Hematopoietic multipotent progenitor cell (in vitro differentiated cells): ENCODE measurements at places on chromosomes 2 and 18.
A peak's percentile ranks its signal among the peaks of the same experiment; 100 is the strongest.

DNA sequence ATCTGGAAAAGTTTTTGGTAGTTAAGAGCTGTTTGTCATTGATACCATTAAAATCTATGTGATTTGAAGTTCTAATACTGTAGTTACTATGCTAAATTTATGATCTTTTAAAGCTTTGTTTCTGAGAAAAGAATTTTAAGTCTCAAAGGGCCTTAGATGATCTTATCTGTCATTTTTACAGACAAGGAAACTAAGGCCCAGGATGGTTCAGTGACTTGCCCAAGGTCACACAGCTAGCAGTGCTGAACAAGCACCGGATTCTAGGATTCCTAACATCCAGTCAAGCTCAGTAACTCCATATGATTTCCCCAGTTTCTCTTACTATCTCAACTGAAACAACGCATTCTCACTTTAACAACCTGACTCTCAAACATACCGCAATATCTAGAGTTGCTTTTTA, 37.7 kb downstream of the PELI1 start:
- DNase-seq = no peak

DNA sequence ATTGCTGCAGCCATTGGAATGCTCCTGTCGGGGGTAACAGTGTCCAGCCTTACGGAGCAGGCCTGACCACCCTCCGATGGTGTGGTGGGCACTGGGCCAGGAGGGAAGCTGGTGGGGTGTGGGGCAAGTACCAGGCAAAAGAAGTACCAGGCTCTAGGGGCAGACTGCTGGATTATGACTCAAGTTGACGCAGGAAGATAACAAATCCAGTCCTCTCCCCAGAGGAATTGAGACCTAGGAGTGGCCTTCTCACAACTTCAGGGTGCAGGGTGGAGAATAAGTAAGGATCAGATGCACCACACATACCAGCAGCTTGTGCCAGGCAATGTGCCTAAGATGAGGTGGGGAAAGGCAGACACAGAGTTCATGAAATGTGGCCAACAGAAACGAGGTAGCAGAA, 37.9 kb downstream of the SEMA4F start:
- DNase-seq = no peak

- DNase-seq = no peak
These were observed 10.6 kb upstream of the RPIA start for GRCh38 chr2:88680916-88681315.

DNA sequence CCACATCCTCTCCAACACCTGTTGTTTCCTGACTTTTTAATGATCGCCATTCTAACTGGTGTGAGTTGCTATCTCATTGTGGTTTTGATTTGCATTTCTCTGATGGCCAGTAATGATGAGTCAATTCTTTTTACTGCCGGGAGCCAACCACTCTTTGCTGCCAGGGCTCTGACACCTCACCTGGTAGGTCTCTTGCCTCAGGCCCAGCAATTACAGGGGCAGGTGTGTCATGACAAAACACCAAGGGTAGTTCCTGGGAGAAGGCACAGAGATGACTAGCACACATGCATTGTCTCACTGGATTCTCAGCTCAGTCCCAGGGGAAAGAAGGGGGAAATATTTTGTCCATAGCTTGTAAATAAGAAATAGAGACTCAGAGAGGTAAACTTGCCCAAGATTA, 122.3 kb downstream of the CHST9 start:
- no peak for DNase-seq

GRCh38 chr2:62204998-62205496, 9.1 kb downstream of the B3GNT2 start:
- DNase-seq = no peak

- no peak for DNase-seq
These were observed 846 bp upstream of the FKBP7 start for GRCh38 chr2:178479275-178479616.

DNA sequence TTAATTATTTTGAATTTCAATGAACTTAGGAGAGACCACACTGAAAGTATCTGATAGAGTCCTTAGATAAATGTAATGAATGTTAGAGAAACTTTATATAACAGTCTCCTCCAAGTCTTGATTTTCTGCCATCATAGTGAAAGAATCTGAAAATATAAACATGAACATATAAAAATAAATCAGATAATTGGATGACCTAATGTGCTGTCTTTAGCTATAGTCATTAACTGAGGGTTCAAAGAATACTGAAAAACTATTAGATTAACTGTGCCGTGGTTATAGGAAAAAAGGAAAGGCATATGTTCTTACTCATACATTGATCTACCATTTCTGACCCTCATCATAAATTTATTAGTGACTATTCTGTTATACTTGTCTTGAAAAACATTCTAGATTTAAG, 47.0 kb upstream of the SPAG16 start:
- DNase-seq = no peak

- peak; percentile 33 for DNase-seq
These were observed at the start of gene RBMS1 for GRCh38 chr2:160493227-160494028. Gene RBMS1, minus strand, starts transcription at chr2:160493807. Its CDS starts 444 bp downstream, at chr2:160493363.

DNA sequence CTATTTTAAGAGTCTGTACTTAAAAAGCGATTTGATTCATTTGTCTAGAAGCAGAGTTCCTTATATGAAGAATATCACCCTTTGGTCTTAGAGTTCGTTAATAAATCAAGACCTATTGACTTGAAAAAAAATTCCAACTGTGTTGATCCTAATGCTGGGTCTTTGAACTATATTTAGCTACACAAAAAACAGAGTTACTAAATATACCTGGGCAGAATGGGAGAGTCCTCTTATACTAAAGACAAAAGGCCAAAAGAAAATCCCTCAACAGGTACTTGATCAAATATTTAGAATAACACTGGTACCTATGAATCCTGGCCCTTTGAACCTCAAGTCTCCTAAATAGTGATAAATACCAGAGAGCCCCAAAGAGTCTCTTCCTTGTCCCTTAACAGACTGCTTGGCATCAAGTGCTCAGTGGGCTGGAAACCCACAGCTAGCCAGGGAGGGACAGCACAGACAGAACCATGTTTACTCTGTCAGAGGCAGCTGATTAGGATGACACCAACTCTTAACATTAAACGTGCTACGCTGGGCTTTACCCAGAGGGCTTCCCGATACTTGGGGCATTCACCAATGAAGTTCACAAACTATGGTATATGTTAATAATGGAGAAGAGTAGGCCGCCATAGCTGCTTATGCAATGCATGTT, 95.1 kb downstream of the FIGN start:
- DNase-seq = no peak

GRCh38 chr2:45612731-45613130, 1.7 kb upstream of the SRBD1 start:
- no peak for DNase-seq

DNA sequence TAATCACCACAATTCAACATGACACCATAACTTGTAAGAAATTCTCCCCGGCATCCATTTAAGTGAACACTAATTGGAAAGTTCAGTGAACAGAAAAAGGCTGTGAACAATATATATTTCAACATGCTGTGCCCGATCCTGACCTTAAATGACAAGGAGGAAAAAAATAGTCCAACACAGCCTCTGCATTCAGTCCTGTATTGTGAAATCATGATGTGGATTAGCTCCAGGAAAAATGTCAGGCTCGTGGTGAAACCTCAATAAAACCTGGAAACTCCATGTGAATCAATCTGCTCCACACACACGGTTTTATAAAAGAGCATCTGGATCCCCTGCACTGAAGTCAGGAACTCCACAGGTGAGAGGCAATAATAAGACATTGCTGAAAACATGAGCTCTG, 145.4 kb upstream of the SPOPL start:
- no peak for DNase-seq

GRCh38 chr18:71625556-71626090, 918.5 kb downstream of the CBLN2 start:
- no peak for DNase-seq

DNA sequence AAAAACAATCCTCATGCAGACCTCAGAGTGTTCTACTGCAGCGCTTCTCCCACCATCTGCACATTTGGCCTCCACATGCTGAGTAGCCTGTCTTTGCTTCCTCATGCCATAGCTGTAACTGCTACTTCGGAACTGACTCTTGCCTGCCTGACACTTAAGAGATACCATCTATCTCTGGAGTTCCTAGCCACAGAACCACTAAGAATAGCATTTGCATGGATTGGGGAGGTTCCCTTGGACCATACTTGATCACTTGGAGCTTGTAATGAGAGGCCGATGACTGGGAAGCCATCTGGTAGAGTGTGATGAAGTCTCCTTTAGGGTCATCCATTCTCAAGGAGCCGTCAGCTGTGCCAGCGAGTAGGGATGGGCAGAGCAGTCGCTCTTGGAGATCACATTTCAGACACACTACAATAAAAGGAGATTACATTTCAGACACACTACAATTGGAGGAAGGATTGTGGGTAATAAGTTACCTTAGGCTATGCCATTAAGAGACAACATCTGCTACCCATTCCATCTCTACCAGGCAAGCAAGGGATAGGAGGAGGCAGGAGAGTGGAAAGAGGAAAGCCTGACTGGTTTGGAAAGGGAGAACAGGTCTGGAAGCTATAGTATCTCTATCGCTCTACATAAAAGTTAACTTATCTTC, 21.8 kb downstream of the DOK1 start:
- DNase-seq = no peak

DNA sequence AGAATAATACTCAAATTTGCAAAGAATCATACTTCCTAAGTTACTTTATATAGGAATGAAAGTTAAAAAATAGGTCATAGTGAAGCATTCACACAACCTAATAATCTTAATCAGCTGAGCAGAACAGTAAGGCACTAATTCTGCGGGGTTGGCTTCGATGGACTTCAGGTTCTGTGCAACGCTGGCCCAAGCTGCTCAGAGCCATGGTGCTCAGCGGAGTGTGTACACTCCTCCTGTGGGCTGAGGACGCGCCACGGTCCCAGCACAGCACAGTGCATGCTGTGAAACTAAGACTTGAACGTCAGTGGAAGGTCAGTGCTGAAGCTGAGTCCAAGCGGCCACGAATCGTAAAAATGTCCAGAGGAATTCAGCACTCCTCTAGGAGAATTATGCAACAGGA, 66.7 kb downstream of the MYT1L start:
- no peak for DNase-seq

GRCh38 chr18:62885804-62886203, 170.5 kb downstream of the PHLPP1 start:
- no peak for DNase-seq

DNA sequence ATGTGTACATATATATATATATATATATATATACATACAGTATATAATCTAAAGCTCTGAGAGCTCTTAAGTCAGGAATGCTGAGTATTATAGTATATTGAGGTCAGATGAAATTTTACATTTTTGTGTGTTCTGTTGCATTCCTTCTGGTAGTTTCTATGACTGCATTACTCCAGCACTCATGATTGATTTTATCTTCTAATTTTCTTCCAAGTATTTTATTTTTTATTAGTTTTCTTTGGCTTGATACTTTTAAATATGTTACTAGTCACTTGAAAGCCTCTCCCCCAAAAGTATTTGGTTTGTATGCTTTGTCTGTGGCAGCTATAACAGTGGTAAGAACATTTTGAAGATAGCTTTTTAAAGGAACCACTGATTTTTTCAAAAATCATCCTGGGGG, 25.0 kb downstream of the METTL21A start:
- no peak for DNase-seq

- no peak for DNase-seq
These were observed 4.4 kb upstream of the NEU4 start for GRCh38 chr2:241804326-241805229.

DNA sequence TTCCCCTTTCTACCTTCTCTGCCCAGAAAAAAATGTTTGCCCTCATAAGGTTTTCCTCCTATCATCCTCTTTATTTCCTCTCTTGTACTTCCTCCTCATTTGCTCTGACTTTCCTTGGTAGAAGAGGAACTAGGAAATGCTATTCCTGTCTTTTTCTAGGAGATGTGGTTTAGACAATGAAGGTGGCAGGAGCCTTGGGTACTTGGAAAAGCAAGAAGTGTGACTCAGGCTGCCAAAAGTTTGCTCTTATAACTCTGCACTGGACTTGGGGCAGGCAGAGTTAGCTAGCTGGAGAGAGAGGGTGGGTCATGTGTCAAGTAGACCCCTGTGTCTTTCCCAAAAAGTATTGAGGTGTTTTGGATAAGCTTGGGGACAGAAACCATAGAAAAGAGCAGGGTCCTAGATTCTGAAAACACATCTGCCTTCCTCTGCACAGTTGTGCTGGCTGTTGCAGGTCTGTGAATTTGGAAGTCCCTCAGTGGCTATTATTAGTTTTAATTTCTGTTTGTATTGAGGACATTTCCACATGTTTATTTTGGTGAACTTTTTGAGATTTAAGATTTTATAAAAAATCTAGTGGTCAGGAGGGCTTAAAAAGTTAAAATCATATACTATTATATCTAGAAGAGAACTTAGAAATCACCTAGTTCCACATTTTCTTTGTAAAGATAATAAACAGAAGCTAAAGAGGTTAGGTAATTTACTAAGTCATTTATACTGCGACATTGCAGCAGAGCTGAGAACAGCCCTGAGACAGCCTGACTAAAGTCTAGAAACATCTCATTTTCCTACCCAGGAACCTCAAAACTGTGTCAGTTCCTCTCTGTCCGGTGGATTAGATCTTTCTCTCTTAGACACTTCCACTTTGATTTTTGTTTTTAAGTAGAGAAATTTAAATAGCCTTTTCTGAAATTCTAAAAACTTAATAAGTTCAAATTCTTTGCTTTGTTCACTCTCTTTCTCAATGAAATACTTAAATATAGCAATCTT, 16.0 kb downstream of the INSIG2 start:
- no peak for DNase-seq

DNA sequence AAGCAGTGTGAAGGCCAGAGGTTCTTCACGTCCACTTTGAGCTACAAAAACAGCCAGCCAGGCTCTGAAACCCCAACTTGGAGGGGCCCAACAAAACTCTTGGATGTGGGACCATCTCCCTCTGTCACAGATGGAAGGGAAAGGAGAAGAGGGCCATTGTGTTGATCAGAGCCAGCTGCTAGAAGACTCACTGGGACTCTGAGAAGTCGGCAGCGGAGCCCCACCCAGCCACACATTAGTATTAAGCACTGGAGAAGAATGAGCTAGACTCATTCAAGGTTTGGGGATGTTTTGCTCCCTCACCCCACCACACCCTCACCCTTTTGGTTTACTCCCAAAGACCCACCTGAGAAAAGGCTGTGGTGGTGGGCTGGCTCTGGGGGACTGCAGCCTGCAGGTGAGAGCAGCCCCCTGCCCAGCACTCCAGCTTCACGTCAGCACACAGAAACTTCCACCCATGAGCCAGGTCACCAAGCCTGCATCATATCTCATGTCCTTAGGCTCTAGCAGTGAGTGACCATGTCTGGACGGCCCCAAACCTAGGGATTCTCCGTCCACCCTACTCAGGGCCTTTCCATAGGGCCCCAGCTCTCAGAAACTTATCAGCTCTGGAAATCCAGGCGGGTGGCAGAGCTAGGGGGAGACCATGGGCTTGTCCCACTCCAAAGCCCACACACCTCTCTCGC, 12.6 kb downstream of the TEX51 start:
- no peak for DNase-seq

GRCh38 chr18:46343456-46343855, 239.3 kb downstream of the HAUS1 start:
- DNase-seq = no peak

- no peak for DNase-seq
These were observed 371.0 kb downstream of the MEIS1 start for GRCh38 chr2:66805968-66806367.

GRCh38 chr2:204250692-204251091, 294.6 kb upstream of the PARD3B start:
- no peak for DNase-seq
